A549 treated with Mapracorat at 1 μM for 4 hours (cell line): ENCODE measurements at places on chromosomes 11 and 22. TPM values are rescaled to one million over a fixed set of nuclear protein-coding genes. Genes with fewer than 3 reads are reported as not detected.

YPEL1 gene
- total RNA-seq, result 0.06 to 0.39 TPM (median 0.24 TPM) in 5 replicates

CEP57 gene
- total RNA-seq, result 12.2 to 17.0 TPM (median 14.6 TPM) in 5 replicates

BRSK2 gene
- 4.5 to 7.8 TPM (median 6.3 TPM) in 5 replicates for total RNA-seq

HEPHL1 gene
- total RNA-seq, result not detected in 5 replicates

POU2AF1 gene
- total RNA-seq, result not detected in 5 replicates

L3MBTL2 gene
- total RNA-seq, result 16.9 to 19.8 TPM (median 17.8 TPM) in 5 replicates

PRODH gene
- 0.77 to 1.4 TPM (median 1.3 TPM) in 5 replicates for total RNA-seq

ART5 gene
- total RNA-seq, result 0.23 to 0.43 TPM (median 0.41 TPM) in 5 replicates

KCNJ11 gene
- total RNA-seq, result 2.6 to 4.1 TPM (median 3.7 TPM) in 5 replicates

MRGPRX4 gene
- not detected in 5 replicates for total RNA-seq

PRR33 gene
- not detected in 5 replicates for total RNA-seq

SPTY2D1 gene
- total RNA-seq, result 14.1 to 19.3 TPM (median 17.6 TPM) in 5 replicates

OR10D3 gene
- not detected in 5 replicates for total RNA-seq

NXPE2 gene
- not detected in 5 replicates for total RNA-seq

ANKK1 gene
- total RNA-seq, result 0.07 TPM in 1 of 5 replicates, not detected in the others

ADORA2A gene
- 0.54 to 1.2 TPM (median 0.80 TPM) in 5 replicates for total RNA-seq

CSKMT gene
- 9.8 to 16.3 TPM (median 14.4 TPM) in 5 replicates for total RNA-seq
